ENCODE measurements at places on chromosomes 3 and 15.
A peak's percentile ranks its signal among the peaks of the same experiment; 100 is the strongest.

GRCh38 chr3:106014518-106014917 lies 145.7 kb upstream of the CBLB start:
- DNase-seq: no peak

- no peak for DNase-seq
Measured at GRCh38 chr3:119365418-119365817, 71.2 kb downstream of the ARHGAP31 start.

DNA sequence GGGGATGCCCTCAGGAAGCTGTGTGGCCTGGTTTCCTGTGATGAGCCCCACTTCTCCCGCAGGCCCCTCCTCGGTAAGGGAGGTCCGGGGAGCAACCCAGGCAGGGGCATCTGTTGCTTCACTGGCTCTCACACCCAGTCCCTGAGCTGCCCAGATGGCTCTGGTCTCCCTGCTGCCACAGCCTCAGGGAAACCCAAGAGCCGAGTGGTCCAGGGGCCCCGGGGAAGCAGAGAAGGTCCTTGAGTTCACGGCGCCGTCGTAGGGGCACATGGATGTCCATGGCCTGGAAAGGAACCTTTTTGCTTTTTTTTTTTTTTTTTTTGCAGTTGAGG lies 13.3 kb upstream of the LRRC15 start:
- DNase-seq: no peak

GRCh38 chr3:189806171-189806951 lies 175.2 kb downstream of the TP63 start:
- DNase-seq: peak; percentile 62

DNA sequence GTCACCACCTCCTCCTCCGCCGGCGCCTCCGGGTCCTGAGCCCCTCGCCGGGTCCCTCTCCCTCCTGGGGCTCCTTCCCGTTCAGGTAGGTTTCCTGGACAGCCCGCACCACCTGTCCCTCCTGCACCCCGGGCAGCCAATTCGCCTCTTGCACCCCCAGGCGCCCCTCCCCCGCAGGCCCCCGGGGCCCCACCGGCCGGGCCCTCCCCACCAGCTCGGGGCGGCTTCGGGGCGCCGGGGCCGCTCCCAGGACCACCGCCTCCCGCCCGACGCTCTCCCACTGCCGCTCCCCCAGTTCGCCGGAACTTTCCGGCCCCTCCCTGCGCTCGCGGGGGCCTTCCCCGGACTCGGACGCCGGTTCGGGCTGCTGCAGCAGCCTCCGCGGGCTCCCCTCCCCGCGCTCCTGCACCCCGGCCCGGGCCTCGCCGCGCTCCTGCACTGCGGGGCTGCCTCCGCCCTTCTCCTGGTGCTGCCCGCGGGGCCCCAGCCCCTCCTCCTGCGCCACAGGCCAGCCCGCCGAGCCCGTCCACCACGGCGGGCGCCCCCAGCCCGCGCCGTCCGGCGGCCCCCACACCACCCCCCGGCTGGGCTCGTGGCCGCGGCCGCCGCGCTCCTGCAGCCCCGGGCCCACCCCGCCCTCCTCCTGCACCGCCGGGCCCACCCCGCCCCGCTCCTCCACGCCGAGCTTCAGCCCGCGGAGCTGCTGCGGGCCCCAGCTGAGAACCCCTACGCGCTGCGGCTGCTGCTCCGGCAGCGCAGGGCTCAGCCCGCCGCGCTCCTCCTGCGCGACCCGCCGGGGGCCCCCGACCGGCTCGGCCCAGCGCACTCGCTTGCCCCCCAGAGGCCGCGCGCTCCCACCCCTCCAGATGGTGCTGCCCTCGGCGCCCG lies 587 bp upstream of the TNK2 start:
- DNase-seq: peak; percentile 68

GRCh38 chr15:70793694-70794093 lies 30.3 kb upstream of the UACA start:
- DNase-seq: no peak

DNA sequence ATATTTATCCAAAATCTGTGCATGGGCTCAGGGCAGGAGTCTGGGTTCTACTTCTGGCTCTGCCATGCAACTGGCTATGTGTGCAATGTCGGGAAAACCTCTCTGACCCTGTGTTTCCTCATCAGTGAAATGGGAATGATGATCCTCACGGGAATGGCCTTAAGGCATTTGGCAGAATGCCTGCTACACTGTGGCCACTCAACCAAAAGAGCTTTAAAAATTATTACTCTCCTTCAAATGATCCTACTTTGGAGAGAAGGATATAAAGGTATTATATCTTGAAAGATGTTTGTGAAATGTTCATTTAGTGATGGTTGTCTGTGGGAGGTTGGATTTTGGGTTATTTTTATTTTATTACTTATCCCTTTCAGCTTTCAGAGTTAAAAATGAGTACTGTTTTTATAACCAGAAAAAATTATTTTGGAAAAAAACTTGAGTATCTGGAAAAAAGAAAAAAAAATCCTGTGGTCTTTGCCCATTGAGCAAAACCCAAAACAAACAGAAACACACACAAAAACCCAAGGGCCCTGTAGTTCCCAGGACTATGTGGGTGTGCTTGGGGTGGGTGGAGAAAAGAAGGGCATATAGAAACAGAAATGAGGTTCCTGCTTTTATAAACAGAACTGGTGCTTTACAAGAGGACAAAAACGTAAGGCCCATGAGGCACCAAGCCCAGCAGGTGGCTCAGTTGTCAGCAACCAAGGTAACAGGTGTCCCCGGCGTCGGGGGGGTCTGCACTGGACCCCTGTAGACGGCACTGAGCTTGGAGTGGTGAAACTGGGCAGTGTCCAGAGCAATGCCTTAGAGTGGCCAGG lies 22.0 kb downstream of the RGMA start:
- DNase-seq: no peak

GRCh38 chr15:31474059-31474868 lies 147.6 kb downstream of the KLF13 start:
- DNase-seq: no peak

GRCh38 chr3:24160424-24161095 lies 215.5 kb downstream of the NR1D2 start:
- peak; percentile 77 for DNase-seq

GRCh38 chr3:139945386-139945785 lies 10.4 kb downstream of the CLSTN2 start:
- no peak for DNase-seq

GRCh38 chr3:127413318-127413673 lies 125.5 kb upstream of the PRR20G start:
- no peak for DNase-seq

DNA sequence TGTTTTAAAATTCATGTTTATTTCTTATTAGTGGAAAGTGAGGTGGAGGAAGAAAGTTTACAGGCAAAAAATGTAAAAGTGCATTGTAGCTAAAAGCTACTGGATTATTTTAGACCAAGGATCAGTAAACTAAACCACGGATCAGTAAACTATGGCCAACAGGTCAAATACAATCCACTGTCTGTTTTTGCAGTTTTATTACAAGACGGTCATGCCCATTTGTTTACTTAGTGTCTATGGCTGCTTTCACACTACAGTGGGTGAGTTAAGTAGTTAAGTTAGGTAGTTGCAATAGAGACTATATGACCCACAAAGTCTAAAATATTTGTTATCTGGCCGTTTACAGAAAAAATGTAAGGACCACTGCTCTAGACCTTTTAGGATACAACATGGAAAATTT lies 82.0 kb downstream of the NR2E3 start:
- no peak for DNase-seq

- no peak for DNase-seq
Measured at GRCh38 chr3:178808748-178809147, 262.9 kb downstream of the ZMAT3 start.

- no peak for DNase-seq
Measured at GRCh38 chr3:170992854-170993253, 33.7 kb downstream of the SLC2A2 start.

DNA sequence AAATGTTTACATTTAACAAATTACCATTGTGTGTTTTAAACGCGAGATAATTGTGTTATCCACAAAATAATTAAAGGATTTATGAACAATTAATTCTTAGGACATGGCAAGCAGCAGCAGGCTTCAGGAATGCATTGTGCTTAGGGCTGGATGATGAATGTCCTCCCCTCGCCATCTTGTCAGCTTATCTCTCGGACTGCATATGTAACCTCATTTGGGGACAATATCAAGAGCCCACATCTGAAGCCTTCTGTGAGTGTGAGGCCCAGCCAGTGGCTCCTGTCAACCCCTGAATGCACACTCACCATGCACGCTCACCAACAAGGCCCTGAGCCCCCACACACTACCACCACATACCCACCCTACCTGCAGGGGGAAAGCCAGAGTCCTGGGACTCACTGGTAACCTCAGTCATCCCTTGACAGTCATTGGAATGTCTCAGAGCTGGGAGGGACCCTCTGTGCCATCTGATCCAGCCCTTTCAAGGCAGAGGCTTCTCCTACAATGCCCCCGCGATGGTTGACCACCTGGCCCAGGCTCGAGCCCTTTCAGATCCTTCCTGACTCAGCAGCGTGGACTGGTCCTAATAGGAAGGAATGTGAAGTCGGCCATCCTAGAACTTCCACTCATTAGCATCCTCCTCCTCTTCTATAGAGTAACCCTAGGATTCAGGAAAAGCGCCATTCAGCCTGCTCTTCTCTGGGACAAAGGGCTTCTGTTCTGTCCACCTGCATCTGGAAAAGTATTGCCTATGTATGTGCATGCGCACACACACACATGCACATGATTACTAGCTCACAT lies 38.2 kb downstream of the MRPL46 start:
- no peak for DNase-seq

DNA sequence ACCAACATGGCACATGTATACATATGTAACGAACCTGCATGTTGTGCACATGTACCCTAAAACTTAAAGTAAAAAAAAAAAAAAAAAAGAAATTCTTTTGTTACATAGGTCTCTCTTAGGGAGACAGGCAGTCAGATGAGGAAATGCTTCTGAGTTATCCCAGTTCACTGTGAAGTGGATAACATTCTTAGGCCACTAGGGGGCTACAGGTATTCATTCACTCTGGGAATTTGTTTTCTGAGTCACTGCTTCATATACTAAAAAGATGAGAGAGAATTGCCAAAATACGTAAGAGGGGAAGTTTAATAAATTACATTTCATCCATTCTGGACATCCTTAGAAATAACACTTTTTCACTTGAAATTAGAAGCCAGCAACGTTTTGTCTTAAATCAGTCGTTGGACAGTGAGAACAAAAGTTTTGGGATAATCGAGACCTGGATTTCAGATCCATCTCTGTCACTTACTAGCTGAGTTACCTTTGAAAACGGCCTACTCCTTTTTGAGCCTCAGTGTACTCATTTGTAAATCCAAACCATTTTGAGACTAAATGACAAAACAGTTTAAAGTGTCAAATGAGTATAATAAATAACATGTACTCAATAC lies 738.4 kb upstream of the ALCAM start:
- peak; percentile 80 for DNase-seq

GRCh38 chr3:136989781-136990524 lies 32.2 kb downstream of the IL20RB start:
- no peak for DNase-seq

- no peak for DNase-seq
Measured at GRCh38 chr15:68348081-68348480, 70.5 kb downstream of the FEM1B start.

DNA sequence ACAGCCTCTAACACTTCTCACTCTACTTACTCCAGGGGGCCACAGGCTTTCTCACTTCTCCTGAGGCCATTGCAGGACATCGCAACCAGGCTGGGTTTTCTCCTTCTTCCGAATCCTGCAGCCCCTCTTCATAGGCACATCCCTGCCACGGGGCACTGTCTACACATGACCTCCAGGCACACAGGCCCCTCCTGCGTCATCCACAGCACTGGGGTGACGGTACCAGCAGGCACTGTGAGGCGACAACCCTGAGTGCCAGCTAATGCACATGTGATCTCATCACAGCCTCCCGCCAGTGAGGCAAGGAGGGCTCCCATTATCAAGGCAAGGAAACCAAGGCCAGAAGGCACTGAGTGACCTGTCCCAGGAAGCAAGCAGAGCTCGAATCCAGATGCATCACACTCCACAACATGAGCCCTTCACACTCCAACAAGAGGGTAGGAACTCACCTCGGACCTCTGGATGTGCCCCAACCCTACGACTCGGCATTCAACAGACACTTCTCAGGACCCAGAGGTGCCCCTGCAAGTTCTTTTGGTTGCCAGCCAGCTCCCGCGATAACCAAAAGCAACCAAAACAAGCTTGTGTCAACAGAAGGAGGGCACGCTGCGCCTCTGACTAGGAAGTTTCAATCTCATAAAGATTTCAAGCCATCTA lies 16.7 kb downstream of the FAM174B start:
- DNase-seq: no peak

GRCh38 chr3:157532529-157533297 lies 29.5 kb upstream of the VEPH1 start:
- DNase-seq: peak; percentile 95

DNA sequence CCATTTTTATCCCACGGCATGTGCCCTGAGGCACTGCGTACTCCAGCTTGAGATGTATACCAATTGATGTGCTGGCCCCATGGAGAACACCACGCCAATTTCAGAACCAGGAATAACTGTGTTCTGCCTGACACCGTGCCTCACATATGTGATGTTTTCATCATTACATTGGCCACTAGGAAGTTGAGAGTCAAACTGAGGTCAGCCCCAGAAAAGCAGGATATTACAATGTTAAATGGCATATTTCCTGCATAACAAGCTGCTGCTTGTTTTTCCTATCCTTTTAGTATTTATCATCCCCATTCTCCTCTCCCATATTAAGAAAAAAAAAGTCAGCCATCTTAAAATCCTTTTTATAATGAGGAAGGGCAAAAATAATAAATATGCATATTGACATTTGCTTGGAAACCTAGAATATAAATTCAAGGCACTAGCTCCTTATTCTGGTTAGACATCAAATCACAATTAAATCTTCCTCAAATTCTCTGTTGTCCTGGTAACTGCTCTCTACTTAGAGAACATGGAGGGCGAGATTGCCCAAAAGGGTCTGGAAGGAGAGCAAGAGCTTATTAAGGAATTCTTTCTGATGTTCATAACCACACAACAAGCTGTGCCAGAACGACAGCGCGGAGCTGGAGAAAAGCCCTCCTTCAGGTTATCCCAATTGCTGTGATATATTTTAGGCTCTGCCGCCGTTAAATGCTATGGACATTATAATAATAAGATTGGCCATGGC lies 112.6 kb downstream of the UACA start:
- no peak for DNase-seq

DNA sequence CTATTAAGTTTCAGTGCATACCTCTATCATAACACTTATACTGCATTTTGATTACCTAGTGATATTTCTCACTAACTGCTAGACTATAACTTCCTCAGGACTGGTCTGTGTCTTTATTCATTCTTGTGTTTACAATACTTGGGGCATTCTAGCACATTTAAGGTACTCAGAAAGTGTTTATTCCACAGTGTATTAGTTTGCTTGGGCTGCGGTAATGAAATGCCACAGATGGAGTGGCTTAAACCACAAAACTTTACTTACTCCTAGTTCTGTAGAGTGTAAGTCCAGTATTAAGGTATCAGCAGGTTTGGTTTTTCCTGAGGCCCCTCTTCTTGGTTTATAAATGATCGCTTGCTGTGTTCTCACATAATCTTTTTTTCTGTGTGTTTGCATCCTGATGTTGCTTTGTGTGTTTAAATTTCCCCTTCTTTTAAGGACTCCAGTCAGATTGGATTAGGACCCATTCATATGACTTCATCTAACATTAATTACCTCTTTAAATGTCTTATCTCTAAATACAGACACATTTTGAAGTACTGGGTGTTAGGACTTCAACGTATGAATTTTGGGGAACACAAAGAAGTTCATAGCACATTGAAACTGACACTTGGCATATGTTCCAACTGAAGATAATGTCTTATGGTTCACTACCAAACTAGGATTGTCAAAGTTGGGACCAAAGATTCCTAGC lies 23.9 kb downstream of the RNF111 start:
- no peak for DNase-seq
